ENCODE measurements at places on chromosomes 3 and 15.

- no peaks in the 10 kb centered on the region for H3K36me3 ChIP-seq
- DNase-seq: no peak
- no peaks in the 10 kb centered on the region for H3K27me3 ChIP-seq
These were observed 142.0 kb downstream of the NAALADL2 start for GRCh38 chr3:175001091-175001490.

GRCh38 chr3:157810924-157811718 is 295.1 kb downstream of the SHOX2 start:
- H3K4me3 ChIP-seq: no peak overlapping the region
- H3K36me3 ChIP-seq: no peaks in the 10 kb centered on the region
- no peaks in the 10 kb centered on the region for H3K4me1 ChIP-seq
- no peak overlapping the region for H3K27ac ChIP-seq
- DNase-seq: no peak

GRCh38 chr3:69817988-69818387 is 78.7 kb downstream of the MITF start:
- no peaks in the 10 kb centered on the region for H3K36me3 ChIP-seq
- H3K4me3 ChIP-seq: no peak overlapping the region
- no peak for DNase-seq
- no peaks in the 10 kb centered on the region for H3K27me3 ChIP-seq
- peaks cover 72% of the 10 kb centered on the region for H3K4me1 ChIP-seq
- no peak overlapping the region for H3K27ac ChIP-seq

GRCh38 chr15:36029606-36030210 is 483.7 kb upstream of the DPH6 start:
- no peaks in the 10 kb centered on the region for H3K27me3 ChIP-seq
- no peak for DNase-seq
- H3K27ac ChIP-seq: no peak overlapping the region
- H3K36me3 ChIP-seq: no peaks in the 10 kb centered on the region
- H3K4me3 ChIP-seq: no peak overlapping the region
- H3K4me1 ChIP-seq: no peaks in the 10 kb centered on the region

DNA sequence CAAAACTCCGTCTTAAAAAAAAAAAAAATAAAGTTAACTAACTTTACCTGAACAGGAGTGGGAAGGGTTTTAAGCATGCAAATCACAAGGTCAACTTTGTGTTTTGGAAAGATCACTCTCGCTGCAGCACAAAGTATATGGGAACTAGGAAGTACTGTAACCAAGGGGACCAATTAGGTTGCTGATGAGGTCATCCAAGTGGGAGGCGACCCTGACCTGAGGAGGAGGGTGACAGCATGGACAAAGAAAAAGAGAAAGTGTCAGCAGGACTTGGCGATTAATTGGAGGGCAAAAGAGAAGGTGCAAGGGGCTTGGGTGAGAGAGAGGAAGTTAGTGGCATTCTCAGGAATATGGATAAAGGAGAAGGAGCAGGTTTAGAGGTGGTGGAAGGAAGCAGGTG is 89.5 kb upstream of the ZBED2 start:
- H3K27me3 ChIP-seq: no peaks in the 10 kb centered on the region
- H3K36me3 ChIP-seq: no peaks in the 10 kb centered on the region
- H3K27ac ChIP-seq: no peak overlapping the region
- no peak overlapping the region for H3K4me3 ChIP-seq

DNA sequence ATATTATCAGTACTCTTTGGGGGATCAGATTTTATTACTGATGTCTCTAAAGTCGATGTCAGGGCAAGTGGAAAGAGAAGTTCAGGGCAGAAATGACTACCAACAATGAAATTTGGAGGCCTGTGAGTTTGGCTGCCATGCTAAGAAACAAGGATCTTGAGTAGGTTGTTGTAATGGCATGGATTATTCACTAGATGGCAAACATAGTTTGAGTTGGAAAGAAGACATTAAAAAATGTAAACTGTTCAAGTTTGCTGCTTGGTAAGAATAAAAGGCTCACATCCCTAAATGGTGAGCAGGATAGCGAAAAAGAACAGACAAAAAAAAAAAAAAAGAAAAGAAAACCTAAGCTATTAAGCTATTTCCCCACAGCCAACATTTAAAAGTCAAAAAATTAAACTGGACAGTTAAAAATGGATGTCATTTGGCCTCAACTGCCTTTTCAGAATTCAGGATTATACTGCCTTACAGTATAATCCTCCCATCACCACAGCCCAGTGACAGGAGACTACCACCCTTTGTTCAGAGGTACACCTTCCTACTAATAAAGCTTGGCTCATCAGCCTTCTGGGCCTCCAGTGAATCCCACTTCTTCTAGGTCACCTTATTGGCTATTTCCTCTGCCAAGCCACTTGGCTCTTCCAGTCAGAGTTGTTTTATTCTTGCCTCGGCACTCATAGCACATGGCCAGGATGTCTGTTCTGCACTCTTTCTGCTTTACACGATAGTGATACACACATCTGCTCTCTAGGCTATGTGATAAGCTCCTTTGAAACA is 163.7 kb downstream of the PLD1 start:
- H3K27ac ChIP-seq: peak overlapping the region; percentile 60
- peaks cover 6% of the 10 kb centered on the region for H3K4me1 ChIP-seq
- H3K27me3 ChIP-seq: no peaks in the 10 kb centered on the region
- H3K36me3 ChIP-seq: no peaks in the 10 kb centered on the region

DNA sequence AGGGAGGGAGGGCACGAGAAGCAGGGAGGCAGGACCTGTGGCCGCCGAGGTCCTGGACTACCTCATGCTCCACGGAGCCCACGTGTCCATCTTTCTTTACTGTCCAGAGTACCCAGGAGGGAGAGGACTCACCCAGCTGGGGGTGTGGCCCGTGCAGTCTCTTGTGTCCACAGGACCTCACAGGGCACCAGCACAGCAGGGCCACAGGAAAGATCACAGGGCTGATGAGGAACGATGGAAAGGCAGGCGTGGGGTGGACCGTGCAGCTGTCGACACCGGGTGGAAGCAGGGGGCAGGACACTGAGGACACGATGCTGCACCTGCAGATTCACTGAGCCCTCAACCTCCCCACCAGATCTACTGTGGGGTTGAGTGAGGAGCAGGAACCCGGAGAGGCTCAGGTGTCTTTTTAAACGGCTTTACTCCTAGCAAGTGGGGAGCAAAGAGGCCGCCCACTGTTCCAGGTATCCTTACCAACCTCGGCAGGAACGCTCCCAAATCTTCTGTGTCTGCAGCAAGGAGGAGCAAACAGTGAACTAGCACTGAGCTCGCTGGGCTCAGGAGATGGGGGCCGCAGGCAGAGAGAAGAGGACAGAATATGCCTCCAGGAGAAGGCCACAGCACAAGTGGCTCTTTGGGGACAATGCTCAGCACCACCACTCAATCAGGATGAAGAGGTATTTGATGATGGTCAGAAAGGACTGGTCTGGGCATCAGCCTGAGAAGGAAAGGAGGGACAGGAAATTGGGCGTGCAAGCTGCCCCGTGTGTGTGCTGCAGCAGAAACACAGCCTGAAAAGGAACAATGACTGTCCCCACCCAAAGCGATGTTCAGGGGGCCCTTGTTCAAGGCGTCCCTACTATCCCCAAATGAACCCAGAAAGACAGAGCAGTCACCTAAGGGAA is 198.8 kb downstream of the XXYLT1 start:
- no peaks in the 10 kb centered on the region for H3K4me1 ChIP-seq
- no peak for DNase-seq
- no peaks in the 10 kb centered on the region for H3K27me3 ChIP-seq
- no peak overlapping the region for H3K4me3 ChIP-seq
- no peaks in the 10 kb centered on the region for H3K36me3 ChIP-seq

- no peaks in the 10 kb centered on the region for H3K36me3 ChIP-seq
- no peak overlapping the region for H3K27ac ChIP-seq
- no peaks in the 10 kb centered on the region for H3K27me3 ChIP-seq
- H3K4me3 ChIP-seq: no peak overlapping the region
These were observed 20.9 kb downstream of the PIK3R4 start for GRCh38 chr3:130725746-130726145.

GRCh38 chr3:68032209-68032608 is 377.8 kb upstream of the SUCLG2 start:
- no peak overlapping the region for H3K27ac ChIP-seq
- H3K27me3 ChIP-seq: no peaks in the 10 kb centered on the region
- no peak for DNase-seq
- no peak overlapping the region for H3K4me3 ChIP-seq

GRCh38 chr3:106249159-106249558 is 380.3 kb upstream of the CBLB start:
- H3K4me1 ChIP-seq: no peaks in the 10 kb centered on the region
- H3K36me3 ChIP-seq: no peaks in the 10 kb centered on the region
- H3K4me3 ChIP-seq: no peak overlapping the region

DNA sequence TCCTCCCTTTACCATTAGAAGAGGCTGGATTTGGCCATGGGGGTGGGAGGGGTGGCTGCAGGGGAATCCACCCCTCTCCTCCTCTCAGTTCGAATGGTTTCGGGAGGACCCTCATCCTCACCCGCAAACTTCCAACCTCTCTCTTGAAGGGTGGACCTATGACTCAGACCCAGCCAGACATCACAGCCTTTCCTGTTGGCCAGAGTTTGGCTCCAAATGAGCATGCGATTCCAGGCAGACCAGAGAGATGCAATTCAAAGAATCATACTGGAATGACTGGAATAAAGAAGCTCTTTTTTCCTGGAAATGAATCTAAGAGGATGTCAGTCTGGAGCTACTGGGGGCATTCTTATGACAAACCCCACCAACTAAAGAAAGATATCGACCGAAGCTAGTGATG is 516.7 kb upstream of the MDFIC2 start:
- no peaks in the 10 kb centered on the region for H3K27me3 ChIP-seq
- no peaks in the 10 kb centered on the region for H3K4me1 ChIP-seq

DNA sequence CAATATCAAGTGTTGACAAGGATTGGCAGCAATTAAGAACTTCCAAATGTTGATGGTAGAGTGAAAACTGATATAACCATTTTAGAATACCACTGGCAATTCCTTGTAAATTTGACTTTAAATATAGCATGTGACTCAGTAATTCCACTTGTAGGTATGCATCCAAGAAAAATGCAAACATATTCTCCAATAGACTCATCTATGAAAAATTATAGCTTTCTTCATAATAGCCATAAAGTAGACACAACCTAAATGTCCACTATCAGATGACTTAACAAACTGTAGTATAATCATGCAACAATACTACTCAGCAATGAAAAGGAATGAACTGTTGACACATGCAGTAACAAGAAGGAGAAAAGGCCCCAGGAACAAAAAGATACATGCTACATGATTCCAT is 988.1 kb downstream of the FHIT start:
- DNase-seq: no peak
- H3K4me3 ChIP-seq: no peak overlapping the region
- H3K27ac ChIP-seq: no peak overlapping the region
- H3K27me3 ChIP-seq: no peaks in the 10 kb centered on the region

DNA sequence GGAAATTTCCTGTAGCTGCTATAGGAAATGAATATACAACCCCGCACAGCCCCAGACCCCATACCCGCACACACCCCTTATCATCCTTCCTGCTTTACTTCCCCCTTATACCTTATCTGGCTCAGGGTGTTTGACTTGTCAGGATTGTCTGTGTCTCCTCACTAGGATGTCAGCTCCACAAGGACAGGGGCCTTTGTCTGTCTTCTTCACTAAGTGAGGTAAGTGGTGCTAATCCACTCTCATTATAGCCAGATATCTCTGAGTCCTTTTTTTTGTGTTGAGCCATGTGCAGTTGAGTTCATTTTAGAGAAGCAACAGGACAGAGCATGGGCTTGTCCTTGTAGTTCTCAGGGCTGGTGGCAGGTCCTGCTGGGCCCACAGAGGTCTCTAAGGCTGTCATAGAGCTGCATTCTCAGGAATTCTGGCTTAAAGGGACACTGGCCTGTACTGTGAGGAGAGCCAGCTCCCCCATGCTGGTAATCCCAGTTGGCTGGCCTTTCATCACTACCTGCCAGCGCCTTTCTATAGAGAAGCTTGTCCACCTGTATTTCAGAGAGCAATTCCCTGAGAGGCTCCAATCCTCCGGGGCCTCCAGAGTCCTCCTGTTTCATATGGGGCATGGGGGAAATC is 9.0 kb downstream of the KY start:
- no peak overlapping the region for H3K4me3 ChIP-seq
- DNase-seq: peak; percentile 75
- H3K27ac ChIP-seq: no peak overlapping the region
- H3K36me3 ChIP-seq: no peaks in the 10 kb centered on the region
- H3K4me1 ChIP-seq: no peaks in the 10 kb centered on the region
- no peaks in the 10 kb centered on the region for H3K27me3 ChIP-seq

DNA sequence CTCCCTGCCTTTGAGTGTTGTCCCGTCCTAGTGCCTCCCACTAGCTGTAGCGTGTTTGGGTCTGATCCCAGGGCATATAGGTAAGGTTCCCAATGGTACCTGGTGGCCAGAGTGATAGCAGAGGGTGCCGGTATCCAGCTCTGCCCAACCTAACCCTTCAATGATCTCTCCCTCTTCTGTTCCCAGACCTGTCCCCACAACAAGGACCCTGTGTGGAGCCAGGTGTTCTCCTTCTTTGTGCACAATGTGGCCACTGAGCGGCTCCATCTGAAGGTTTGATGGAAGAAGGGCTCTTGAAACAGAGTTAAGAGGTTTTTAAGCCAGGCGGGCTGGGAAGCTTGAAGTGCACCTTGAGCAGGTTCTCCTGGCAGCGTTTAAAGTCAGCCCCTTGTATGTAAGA is 35.5 kb downstream of the ESYT3 start:
- no peaks in the 10 kb centered on the region for H3K36me3 ChIP-seq
- H3K27me3 ChIP-seq: no peaks in the 10 kb centered on the region
- H3K27ac ChIP-seq: no peak overlapping the region

DNA sequence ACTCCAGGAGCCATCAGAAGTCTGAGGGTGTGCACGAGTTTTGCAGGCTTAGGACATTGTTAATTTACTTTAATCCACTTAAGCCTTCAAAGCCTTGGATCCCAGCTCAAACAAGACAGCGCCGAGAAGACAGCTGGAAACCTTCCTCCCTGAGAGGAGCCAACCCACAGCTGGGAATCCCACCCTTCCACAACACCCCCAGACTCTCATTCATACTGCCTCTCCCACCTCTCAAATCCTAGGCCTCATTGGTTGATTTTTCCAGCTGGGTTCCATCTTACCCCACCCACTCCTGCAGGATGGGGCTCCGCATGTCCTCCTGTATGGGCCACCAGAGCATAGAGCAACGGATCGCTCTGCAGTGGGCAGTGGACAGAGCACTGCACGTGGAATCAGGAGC is 80.4 kb downstream of the SEMA5B start:
- H3K27ac ChIP-seq: no peak overlapping the region
- H3K4me1 ChIP-seq: no peaks in the 10 kb centered on the region
- H3K4me3 ChIP-seq: no peak overlapping the region
- H3K36me3 ChIP-seq: no peaks in the 10 kb centered on the region
